HepG2 (cell line): ENCODE measurements at places on chromosomes 2 and 18. TPM values are rescaled to one million over a fixed set of nuclear protein-coding genes. Genes with fewer than 3 reads are reported as not detected.

GRCh38 chr2:99079226-99079625 is 62.3 kb upstream of the C2orf15 start:
- DNase-seq, result no peak
- no peak overlapping the region for H3K27ac ChIP-seq
- H3K27me3 ChIP-seq, result no peaks in the 10 kb centered on the region
- no peaks in the 10 kb centered on the region for H3K36me3 ChIP-seq

The C18orf54 gene
- total RNA-seq, result 2.5 and 8.1 TPM in 2 replicates

DNA sequence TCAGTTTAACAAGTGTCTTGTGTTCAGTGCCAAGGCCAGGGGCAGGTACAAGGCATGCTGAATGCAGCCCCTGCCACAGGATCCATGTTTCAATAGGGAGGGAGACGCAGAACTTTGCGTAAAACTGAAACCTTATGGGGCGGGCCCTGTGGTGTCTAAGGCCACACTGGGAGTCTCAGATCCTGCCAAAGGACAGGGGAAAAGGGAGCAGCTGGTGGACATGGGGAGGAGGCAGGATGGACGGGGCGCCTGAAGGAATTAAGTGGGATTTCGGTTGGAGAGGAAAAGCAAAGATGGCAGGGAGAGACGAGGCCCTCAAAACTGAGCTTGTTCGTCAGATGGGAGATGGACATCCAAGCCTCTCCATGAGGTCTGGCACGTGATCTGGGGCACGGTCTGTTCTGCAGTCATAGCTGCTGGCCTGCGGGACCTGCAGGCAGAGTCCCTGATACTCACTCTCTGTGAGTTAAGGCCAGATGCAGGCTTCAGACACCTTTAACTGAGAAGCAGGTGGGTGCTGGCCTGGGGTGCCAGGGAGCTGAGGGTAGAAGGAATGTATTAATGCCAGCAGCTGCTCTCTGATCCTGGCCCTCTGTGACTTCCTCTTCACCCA is 48.8 kb downstream of the TCF7L1 start:
- H3K4me1 ChIP-seq, result peaks cover 8% of the 10 kb centered on the region
- no peaks in the 10 kb centered on the region for H3K36me3 ChIP-seq
- peaks cover 66% of the 10 kb centered on the region for H3K27me3 ChIP-seq
- H3K27ac ChIP-seq, result no peak overlapping the region

GRCh38 chr18:60508108-60508507 is 135.5 kb upstream of the MC4R start:
- DNase-seq, result no peak
- H3K36me3 ChIP-seq, result no peaks in the 10 kb centered on the region
- H3K27ac ChIP-seq, result no peak overlapping the region
- no peak overlapping the region for H3K4me3 ChIP-seq
- no peaks in the 10 kb centered on the region for H3K4me1 ChIP-seq

DNA sequence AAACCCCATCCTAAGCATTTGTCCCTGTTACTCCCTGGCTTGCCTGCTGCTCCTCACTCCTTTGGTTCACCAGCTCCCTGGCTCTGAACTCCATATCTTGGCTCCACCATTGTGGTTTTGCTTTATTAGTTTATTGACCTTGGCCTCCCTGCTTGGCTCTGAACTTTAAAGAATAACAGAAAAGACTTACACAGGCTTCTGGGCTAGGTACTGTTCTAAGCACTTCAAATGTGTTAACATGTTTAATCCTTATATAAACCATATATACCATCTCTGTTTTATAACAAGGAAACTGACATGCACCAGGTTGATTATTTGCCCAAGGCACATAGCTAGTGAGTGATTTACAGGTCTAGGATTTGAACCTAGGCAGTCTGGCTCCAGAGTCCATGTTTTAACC is 149.7 kb upstream of the CAPN13 start:
- no peaks in the 10 kb centered on the region for H3K36me3 ChIP-seq
- H3K27ac ChIP-seq, result no peak overlapping the region
- H3K4me3 ChIP-seq, result no peak overlapping the region

The COX5B gene
- total RNA-seq, result 453 and 457 TPM in 2 replicates

The CCDC68 gene
- 4.6 and 4.9 TPM in 2 replicates for total RNA-seq

GRCh38 chr2:174731546-174731945 is 32.7 kb downstream of the CHRNA1 start:
- H3K27ac ChIP-seq, result no peak overlapping the region
- H3K36me3 ChIP-seq, result no peaks in the 10 kb centered on the region
- DNase-seq, result no peak
- peaks cover 2% of the 10 kb centered on the region; the same call in 1 of the 2 replicates for H3K27me3 ChIP-seq
